GM12878 (cell line): ENCODE measurements at places on chromosomes 16 and 17.

DNA sequence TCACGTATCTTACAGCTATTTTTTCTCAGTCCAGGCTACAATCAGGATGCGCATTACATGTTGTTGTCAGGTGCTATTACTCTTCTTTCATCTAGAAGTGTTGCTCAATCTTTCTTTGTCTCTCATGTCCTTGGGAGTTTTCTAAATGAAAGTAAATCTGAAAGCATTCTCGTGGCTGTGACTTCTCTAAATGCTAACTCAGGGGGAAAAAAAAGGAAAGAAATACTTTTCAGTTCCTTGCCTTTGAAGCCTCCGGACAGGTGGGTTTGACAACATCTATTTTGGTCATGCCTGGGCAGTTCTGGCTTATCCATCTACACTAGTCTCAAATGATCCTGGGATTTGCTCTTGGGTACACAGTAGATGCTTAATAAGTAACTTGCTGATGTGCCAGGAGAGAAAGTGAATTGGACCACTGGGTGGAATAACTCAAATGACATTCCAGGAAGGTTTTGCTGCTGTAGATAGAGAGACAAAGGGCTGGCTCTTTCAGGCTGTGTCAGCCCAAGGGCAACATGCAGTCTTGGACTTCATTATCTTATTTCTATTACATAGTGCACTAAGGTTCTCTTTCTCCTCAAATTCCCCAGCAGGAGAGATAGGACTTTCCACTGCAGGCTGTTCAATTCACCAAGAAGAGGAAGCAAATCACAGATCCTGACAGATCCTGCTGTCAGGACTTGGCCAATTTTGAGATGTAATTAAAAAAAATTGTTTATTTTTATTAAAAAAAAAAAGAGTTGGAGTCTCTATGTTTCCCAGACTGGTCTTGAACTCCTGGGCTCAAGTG is 63.6 kb upstream of the NFAT5 start:
- DNase-seq = peak; percentile 63

- no peak for DNase-seq
Measured at GRCh38 chr17:40695874-40696472, 7.6 kb downstream of the KRT24 start.

DNA sequence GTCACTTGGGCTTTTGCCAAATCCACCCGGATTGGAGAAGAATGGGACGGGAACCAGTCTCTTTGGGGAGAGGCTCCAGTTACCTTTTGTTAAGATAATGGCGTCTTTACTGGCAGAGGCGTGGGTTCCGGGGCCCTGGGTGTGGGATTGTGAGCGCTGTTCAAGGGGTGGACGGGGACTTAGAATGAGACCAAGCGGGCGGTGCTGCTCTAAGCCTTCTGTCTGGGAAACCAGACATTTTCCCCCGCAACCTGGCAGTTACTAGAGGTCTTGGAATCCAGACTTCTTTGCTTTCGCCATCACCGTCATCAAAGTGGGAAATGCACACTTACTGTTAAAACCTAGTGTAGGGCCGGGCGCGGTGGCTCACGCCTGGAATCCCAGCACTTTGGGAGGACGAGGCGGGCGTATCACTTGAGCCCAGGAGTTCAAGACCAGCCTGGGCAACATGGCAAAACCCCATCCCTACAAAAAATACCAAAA is 706 bp downstream of the TEN1 start:
- no peak for DNase-seq

GRCh38 chr17:78432226-78433012 is 54.0 kb downstream of the PGS1 start:
- DNase-seq = no peak

DNA sequence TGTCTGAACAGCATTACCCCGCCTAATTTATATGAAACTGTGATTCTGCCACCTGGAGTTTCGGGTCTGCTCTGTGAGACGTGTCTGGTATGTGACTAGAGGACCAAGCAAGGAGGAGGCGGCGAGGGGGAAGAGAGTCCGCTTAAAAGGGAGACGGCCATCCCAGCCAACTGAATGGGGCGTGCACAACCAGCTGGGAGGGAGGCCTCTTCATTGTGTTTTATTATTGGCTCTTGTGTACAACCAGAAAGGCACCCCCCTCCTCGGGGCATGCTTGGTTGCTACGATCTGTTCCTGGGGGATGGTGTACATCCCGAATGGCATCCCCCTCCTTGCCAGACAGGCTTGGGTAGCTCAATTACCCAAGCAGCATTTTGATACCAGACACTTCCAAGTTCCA is 384.5 kb upstream of the SALL1 start:
- no peak for DNase-seq

DNA sequence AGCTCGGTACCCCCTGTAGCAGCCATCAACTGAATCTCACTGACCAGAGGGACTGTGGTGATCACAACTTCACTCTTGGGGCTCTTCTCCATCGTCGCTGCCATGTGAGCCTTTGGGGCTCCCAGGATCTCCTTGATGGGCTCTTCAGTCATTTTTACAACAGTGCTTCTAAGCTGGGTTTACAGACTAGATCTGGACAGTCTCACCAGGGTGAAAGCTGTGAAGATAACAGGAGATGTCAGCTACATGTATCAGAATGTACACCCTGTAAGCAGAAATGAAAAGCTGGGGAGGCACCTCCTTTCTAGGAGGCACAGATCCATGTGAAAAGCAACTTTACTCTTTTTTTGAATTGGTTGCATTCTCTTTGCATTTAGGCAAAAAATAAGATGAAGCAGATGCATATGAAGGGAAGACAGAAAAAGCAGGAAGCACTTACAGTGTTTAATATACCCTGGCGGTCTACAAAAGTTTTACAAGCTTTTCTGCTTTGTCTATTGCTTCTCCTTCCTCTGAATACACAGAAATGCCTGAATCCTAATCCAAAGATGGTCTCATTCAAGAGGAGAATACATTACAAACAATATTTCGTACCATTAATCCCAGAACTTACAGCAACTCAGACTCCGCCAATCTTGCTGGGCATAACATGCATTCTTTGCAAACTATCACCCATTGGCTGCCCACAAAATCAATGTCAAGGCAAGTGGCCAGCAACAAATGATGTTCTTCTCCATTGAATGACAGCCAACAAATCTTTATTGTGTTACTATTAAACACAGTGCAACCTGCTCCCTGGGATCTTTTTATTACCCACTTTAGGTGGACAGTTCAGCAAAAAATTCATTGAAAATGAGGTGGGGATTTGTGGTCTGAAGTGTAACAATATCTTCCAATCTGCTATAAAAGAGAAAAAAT is 1.5 kb downstream of the TMEM100 start:
- no peak for DNase-seq

DNA sequence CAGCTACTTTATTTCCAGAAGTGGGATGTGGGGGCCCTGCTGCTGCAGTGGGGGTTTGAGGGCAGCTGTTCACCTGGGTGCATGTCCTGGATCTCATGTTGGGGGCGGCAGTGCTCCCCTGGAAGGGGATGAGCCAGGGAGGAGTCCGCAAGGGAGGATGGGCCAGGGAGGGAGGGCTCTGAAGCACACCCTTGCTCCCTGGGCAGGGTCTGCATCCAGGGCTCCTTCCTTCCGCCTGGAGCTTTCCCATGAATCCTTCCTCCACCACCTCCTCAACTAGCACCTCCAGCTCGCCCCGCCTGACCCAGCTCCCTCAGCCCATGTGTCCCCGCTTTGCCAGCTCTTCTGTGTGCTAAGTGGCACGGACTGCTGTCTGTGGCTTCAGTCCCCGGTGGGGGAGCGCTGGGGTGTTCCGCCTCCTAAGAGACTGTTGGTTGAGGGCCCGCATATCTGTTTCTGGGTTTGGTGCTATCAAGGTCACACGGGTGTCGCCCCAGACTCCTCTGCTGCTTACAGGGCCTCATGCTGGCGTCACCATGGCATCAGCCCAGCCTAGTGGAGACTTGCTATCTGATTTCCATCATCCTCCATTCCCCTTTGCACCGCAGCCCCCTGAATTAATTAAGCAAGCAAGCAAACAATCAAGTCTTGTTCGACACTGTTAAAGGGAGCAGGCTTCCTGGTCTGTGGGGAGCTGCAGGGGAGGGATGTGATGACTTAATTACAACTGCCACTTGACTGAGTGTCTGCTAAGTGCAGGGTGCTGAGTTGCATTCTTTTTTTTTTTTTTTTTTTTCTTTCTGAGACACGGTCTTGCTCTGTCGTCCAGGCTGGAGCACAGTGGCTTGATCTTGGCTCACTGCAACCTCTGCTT is 71.8 kb downstream of the PRKCA start:
- no peak for DNase-seq

- DNase-seq = no peak
Measured at GRCh38 chr17:12673788-12674187, 8.1 kb downstream of the MYOCD start.

GRCh38 chr17:3771140-3771539 is 29.8 kb downstream of the ITGAE start:
- no peak for DNase-seq

GRCh38 chr17:43360376-43360738 is 38.4 kb upstream of the ARL4D start:
- no peak for DNase-seq

DNA sequence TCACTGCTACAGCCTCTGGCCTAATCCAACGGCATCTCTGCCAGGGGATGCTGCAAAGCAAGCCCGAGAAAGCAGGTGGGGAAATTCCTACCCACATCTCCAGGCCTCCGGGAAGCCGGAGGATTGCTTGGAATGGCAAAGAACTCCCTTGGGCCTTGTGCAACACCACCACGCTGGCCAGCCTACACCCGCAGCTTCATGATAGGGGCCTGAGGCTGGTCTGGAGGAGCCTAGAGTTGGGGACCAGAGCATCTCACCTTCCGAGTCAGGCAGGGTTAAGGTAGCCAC is 20.3 kb downstream of the GGA3 start:
- DNase-seq = no peak

- no peak for DNase-seq
Measured at GRCh38 chr17:17204041-17204591, 2.0 kb downstream of the PLD6 start.
